ENCODE measurements at places on chromosomes 1 and 21.
A peak's percentile ranks its signal among the peaks of the same experiment; 100 is the strongest.

DNA sequence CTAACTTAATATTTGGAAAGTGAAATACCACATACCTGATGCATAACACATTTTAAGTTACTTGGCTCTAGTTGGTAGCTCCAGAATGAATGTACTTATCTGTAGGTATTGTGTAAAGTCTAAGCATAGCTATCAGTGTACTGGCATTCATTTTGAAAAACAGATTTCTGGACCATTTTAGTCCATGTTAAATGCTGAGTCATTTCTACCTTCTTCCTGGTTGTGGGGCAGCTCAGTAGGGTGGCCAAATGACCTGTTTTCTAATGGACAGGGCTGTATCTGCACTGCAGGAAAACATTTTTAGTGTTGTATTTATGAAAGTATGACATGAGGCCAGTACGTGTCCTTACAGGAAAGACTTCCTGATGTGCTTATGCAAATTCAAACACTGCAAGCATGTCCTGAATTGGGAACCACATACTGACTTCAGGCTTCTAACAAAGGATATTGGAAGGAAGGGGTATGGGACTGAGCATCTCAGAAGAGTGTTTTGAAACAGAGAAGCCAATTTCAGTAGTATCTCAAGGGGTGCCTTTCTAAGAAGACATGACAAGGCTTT lies 300.3 kb upstream of the B3GALT2 start:
- no peak for DNase-seq

- no peak for DNase-seq
Observed at GRCh38 chr1:152061952-152062351, 25.1 kb upstream of the S100A11 start.

- DNase-seq: no peak
Observed at GRCh38 chr1:30586671-30587070, 136.7 kb downstream of the MATN1 start.

DNA sequence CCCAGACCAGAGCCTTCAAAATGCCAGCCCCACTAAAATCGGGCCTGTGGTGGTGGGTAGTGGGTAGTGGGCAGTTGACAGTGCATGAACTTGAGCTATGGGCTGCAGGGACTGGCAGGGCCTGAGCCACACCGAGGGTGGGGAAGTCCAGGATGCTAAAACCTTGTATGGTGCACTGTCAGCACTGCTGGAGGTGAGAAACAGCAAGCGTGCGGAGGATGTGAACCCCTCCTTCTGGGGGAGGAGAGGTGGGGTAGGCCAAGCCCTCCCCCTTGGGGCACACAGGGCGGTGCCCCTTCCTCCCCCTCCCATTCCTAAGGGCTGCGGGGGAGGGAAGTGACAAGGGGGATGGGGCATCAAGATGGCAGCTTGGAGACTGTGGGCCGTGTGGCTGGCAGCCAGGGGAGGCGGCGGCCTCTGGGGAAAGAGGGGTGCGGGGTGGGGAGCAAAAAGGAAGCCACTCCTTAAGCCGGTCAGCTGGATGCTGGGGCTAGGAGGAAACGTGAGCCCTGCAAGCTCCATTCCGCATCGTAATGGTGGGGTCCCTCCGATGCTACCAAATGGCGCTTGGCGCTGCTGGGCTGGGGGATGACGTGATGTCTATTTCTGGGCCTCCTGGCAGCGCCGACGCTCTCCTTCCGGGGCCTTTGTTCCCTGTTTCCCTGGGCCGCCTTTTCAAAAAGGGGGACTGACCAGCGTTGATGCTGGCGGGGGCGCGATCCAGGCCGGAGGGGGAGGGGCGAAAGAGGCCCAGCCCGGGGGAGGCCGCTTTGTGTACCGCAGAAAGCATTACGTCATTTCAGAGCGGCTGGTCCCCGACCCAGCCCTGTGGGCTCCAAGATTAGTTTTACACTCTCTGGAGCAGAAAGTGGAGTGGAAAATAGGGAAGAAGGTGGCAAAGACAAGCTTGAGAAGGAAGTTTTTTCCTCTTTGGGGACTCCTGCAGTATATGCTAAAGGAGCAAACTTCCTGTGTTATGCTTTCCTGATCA lies 809 bp downstream of the SYT11 start:
- peak; percentile 29 for DNase-seq

DNA sequence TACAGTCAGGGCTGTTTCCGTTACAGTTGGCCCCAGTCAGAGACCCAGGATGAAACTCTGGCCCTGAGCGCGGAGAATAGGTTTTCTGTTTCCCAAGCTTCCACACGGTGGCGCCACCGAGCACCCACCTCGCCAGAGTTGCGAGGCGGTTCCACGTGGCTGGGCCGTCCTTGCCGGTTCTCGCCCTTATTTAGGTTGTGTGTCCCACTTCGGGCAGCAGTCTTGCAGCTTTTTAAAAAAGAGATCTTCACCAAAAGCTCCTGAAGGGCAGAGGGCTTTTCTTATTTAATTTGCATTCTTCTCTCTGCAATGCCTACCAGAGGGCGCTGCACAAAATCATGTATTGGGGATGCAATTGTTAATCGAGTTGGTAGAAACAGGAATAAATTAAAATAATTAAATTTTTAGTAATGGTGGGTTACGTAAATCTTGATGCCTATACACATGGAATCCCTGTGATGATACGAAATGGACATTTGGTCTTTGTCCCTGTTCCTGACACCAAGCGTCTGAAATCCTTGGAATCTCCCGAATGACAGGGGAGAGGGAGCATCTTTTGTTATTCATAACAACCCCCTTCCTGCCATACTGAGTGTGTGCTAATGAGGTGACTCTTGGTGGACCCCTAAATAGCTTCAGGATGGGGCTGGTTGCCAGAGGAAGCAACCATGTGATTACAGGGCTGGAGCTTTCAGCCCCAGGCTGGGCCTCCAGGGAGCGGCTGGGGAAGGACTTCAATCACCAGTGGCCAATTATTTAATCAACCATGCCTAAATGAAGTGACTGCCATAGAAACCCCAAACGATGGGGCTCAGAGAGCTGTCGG lies 5.6 kb upstream of the S100A7 start:
- DNase-seq: no peak

DNA sequence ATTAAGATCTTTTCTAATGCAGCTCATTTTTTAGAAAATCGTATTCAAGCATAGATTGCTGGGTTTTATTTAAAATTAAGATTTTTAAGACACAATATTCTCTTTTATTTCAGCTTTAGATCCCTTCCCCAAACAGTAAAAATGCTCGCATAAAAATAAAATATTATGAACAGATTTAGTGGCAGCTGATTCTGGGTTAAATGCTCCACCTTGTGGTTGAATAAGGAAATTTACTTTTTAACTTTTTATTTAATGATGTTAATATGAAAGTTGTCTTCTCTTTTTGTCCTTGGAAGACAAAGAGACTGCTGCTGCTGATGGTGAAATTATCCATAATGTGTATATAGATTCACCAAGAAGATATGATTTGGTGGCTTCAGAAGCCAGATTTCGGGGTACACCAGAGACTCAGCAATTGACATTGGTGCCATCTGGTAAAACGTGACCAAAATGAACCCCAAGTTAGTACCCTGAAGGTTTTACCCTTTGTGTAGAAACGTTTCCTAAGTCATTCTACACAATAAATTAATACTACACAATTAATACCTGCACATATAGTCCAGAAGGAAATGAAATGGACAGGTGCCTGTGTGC lies 128.0 kb downstream of the ADAMTS1 start:
- DNase-seq: no peak

DNA sequence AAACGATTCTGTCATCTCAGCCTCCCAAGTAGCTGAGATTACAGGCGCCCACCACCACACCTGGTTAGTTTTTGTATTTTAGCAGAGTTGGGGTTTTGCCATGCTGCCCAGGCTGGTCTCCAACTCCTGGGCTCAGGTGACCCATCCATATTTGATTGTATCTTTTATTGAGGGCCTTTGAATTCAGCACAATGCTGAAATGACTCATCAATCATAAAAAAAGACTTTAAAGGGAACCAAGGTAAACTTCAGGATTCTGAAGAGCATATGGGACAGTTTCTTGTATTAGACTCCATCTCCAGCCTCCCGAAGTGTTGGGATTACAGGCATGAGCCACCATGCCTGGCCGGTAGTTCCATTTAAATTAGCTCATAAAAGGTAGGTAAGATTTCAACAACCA lies 232.2 kb downstream of the SETD4 start:
- no peak for DNase-seq

- DNase-seq: no peak
Observed at GRCh38 chr1:119767486-119767885, 1.2 kb downstream of the HMGCS2 start.

- no peak for DNase-seq
Observed at GRCh38 chr1:24277420-24278169, 41.6 kb upstream of the GRHL3 start.

- peak; percentile 4 for DNase-seq
Observed at GRCh38 chr1:162328512-162328911, 48.1 kb downstream of the SPATA46 start.

DNA sequence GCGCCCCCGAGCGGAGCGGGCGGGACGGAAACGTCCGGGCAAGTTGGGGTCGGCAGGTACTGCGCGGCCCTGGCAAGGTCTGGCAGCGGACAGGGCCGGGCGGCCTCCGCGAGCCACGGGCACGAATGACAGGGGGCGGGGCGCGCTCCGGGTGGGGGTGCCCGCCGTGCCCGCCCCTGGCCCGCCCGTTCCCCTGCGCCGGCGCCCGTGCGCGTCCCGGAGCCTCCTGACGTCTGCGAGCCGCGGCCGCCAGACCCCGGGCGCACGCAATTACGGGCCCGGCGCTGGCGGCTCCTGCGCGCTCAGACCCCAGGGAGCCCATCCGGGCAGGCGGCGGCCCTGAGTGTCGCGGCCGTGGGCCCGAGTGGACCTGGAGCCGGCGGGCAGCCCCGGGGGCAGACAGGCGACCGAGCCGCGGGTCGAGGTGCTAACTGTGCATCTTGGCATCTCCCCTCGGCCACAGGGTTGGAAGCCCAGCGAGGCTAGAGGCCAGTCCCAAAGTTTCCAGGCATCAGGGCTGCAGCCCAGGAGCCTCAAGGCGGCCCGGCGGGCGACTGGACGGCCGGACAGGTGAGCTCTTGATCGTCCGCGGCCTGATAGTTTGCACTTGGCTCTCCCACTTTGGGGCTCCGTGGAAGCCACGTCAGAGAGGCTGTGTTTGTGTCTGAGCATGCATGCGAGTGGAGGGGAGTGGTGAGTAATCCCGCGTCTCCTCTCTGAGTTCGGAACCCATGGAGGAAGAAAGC lies 918 bp downstream of the MIB2 start:
- DNase-seq: no peak

DNA sequence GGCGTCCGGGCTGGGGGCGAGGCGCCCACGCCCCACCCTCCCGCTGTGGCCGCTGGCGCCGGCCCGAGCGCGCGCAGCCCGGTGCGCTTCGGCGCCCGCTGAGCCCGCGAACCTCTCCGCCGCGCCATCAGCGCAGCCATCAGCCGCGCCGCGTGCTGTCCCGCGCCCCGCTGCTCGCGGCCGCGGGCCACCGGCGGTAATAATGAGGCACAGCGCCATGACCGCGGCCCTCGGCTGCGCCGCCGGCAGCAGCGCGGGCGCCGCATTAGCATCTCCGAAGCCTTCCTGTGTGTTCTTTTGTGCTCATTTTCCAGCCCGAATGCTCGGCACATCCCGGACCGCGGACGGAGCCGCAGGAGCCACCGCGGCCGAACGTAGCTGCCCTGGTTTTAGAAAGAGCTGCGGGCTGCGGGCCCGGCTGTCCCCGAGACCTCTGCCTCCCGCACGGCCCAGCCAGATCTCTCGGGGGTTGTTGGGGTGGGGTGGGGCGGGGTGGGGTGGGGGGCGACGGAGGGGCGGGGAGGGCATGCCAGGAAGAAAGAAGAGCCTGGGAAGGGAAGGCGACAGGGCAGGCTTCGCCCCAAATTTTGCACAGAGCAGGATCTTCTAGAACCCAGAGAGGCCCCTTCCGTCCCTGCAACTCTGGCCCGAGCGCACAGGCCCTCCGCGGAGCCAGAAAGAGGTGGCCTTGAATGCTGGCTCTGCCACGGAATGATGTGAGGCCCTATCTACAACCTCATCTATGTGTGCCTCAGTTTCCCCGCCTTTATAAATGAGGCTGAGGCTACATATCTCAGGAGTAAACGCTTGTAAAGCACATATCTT lies 55.3 kb downstream of the RRAGC start:
- DNase-seq: no peak

DNA sequence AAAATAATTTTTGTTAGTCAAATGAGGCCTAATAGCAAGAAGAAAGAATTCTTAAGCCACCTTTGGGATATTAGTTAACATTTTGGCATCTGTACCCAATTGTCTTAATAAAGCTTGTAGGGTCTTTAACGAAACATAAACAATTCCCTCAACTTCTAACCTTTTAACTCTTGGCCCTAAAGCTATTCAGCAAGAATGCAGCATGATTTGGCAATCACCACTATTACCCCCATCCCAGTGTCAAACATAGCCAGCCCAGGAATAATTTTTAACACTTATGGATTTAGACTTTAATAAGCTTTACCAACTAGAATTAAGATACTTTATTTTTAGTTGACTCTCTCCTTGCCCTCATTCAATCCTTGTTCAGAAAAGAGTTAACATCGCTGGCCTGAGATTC lies 2.5 kb upstream of the SLC16A4 start:
- DNase-seq: no peak

- no peak for DNase-seq
Observed at GRCh38 chr21:35637431-35637830, 422.9 kb downstream of the SETD4 start.

DNA sequence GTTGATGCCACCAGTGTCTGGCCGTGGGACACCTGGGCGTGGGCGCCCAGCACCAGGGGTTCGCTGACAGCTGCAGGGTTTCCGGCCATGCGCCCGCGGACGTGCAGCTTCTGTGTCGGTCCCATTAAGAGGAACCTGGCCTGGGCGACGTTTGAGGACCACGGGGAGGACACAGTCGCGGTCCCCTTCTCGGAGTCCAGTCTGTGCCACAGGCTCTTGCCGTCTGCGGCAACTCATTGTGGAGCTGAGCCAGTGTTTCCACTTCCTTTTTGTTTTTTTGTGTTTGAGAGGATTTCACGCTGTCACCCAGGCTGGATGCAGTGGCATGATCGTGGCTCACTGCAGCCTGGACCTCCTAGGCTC lies 1.6 kb upstream of the C1orf159 start:
- DNase-seq: no peak

GRCh38 chr1:225485226-225485625 lies 57.4 kb upstream of the LBR start:
- DNase-seq: no peak

- DNase-seq: no peak
Observed at GRCh38 chr1:56548571-56548970, 30.8 kb downstream of the PLPP3 start.

- no peak for DNase-seq
Observed at GRCh38 chr1:156389311-156389710, 20.3 kb downstream of the RHBG start.

- no peak for DNase-seq
Observed at GRCh38 chr1:225678545-225678944, 25.6 kb upstream of the ENAH start.

DNA sequence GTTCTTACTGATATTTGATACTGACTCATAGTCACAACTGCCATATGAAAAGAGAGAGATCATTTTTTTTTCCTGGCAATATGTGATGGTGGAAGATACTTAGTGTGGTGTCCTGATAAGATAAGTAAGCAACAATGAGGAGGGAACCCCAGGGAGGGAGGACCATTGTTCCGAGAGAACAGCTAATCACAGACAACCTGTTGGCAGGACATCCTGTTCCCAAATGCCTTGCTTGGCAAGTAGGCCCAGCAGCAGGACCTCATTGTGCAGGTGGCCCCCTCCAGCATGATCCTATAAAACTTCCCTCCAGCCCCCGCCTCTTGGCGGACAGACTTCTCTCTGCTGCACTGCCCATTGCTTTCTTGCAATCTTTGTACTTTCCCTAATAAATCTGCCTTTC lies 329.4 kb upstream of the CHRM3 start:
- DNase-seq: no peak

- DNase-seq: no peak
Observed at GRCh38 chr1:29406814-29407213, 170.5 kb downstream of the PTPRU start.
